Stimulated activated CD8-positive, alpha-beta memory T cell treated with anti-CD3 and anti-CD28 coated beads, Interleukin-4, amount 100 ng/mL, for 1 hour (primary cell): ENCODE measurements at places on chromosomes 2 and 18.

- no peak for DNase-seq
Measured at GRCh38 chr2:121483021-121483420, 47.7 kb upstream of the RNU4ATAC start.

- no peak for DNase-seq
Measured at GRCh38 chr2:231621051-231621879, 28.6 kb downstream of the TEX44 start.

DNA sequence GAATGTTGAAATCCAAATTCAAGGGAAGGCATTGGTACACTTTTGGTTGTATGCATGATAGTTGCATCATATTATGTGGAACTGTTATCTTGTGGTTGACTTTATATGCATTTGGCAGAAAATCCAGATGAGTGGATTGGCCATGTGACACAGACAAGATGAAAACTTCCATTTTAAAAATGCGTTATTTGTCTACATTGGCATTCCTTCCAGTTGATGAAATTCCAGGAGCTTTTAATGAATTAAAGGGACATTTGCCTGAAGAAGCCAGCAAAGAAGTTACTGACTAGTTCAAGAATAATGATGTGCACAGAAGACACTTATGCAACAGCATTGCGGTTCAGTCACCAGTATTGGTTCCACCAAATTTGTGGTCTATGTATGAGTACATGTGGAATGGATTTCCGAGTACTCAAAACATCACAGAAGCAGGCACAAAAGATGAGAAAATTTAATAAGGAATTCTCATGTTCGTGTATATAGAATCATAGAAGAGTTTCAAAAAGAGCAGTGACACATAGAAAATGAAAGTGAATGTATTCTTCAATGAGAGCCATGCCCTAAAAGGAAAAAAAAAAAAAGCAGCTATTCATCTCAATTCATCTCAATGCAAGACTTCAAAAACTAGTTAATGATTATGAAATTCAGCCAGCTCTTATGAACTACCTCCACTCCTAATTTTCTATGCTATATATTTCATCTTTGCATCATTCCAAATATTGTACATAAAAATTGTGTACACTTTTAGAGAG, 232.1 kb downstream of the RBM43 start:
- DNase-seq = no peak

- no peak for DNase-seq
Measured at GRCh38 chr2:25043241-25043867, 1.5 kb downstream of the EFR3B start.

DNA sequence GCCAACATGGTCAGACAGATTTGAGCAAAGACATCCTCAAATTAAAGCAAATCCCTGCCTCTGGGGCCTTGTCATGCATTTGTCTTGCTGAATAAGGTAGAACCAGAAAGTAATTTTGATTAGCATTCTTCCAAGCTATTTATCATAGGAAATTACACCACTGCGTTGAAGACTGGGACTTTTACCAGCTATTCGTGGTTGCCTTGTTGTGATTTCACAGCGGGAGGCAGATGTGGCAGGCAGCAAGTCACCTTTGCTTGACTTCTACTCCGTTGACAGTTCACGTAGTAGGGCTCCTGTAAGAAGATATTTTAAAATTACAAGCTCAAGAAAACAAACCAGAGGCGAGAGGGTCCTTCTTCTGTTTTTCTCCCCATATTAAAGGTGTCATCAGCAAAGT, 80.6 kb downstream of the EN1 start:
- no peak for DNase-seq

GRCh38 chr2:27720004-27720551, 51.4 kb upstream of the MRPL33 start:
- no peak for DNase-seq

DNA sequence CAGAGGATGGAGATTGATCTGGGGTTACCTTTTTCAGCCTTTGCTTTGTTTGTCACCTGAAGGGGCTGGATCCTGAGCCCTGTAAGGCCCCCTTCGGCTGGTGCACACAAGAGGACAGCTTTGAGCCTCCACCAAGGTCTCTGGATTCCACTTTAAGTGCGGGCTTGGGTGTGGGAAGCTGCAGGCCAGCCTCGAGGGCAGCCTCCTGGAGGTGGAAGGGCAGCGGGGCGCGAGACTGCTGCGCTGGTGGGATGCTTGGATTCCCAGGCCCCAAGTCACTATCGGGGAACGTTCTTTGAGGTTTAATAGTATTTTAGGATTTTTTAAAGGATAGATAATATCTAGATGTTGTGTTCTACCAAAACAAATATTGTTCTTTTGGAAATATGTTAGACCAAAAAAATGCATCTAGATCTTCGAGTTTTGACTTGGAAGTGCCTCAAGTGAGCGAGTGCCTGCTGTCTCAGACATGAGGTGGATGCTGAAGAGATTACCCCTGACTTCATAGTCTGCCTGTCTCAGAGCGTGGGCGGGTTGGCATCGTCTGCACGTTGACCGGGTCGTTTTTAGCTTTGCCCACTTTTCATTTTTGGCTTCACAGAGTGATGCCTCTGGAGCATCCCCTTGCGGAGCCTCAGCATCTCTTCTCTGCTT, 113.8 kb downstream of the AGAP1 start:
- DNase-seq = no peak
